ENCODE measurements at places on chromosomes 5 and 9.

GRCh38 chr9:111712369-111712768 lies 51.0 kb downstream of the GNG10 start:
- DNase-seq = no peak

DNA sequence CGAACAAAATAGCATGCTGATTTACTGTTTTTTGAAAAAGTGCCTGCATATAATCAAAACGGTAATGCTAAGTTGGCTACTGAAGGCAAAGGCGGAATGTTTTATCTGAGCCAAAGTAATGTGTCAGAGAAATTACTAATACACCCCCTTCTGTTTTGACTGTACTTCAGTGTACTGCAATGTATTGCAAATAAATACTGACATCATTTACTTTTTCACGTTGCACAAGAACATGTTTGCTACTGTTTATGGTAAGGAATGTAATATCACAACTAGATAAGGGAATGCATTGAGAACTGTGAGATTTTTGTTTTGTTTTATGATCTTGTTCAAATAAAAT lies 813 bp upstream of the AGTPBP1 start:
- DNase-seq = peak; percentile 18

- DNase-seq = no peak
Observed at GRCh38 chr5:9288234-9288633, 257.6 kb downstream of the SEMA5A start.

GRCh38 chr5:82340799-82341198 lies 62.6 kb upstream of the RPS23 start:
- DNase-seq = no peak

- DNase-seq = peak; percentile 45
Observed at GRCh38 chr5:138664276-138664943, 88.8 kb upstream of the CTNNA1 start.

DNA sequence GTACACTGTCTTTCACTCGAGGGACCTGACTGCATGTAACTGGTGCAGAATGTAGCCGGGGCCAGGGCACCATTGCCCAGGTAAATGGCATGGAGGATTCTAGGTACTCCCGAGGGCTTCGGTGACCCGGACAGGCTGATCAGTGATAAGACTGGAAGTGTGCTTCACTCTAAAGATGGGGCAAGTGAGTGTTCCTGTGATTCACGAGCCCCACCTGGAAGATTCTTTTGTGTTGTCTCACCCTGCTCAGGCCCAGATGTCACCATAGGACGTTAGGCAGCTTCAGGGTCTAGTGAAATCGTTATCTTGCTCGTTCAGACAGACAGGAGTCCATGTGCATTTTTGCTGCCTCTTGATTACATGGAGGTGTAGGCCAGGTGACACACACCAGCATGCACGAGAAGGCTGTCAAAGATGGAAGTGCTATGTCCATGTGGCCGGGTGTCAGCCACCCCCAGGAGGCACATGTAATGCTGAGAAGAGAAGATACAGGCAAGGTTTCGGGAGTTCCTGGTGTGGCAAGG lies 73.9 kb downstream of the WNK2 start:
- no peak for DNase-seq

DNA sequence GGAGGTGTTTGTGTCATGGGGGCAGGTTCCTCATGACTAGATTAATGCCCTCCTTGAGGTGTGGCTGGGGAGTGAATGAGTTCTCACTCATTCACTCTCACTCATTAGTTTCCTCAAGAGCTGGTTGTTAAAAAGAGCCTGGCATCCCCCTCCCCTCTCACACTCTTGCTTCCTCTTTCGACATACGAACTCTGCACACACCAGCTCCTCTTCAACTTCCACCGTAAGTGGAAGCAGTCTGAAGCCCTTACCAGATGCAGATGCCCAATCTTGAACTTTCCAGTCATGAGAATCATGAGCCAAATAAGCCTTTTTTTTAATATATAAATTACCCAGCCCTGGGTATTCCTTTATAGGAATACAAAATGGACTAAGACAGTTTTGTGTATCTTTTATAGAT lies 82.5 kb downstream of the SPRY4 start:
- no peak for DNase-seq

DNA sequence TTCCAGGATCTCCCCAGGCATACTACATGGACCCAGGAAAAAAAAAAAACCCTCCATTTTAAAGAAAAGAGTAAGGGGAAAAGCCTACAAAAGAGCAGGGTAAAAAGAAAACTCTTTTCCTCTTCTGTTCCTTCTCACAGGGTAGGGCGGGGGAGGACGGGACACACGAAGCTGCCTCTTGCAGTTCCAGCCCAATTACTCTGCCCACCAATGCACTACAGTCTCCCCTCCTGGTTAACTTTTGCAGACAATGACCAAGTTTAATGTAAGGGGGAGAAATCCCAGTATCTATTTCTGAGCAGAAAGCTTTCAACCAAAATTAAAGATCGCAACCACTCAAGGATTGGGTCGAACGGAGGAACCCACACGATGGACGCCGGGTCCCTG lies 1.3 kb downstream of the BRD3 start:
- DNase-seq = peak; percentile 31

Data from AG08395 (cell line).